Non-pigmented ciliary epithelial cell (primary cell): ENCODE measurements at places on chromosomes 5 and 9.

DNA sequence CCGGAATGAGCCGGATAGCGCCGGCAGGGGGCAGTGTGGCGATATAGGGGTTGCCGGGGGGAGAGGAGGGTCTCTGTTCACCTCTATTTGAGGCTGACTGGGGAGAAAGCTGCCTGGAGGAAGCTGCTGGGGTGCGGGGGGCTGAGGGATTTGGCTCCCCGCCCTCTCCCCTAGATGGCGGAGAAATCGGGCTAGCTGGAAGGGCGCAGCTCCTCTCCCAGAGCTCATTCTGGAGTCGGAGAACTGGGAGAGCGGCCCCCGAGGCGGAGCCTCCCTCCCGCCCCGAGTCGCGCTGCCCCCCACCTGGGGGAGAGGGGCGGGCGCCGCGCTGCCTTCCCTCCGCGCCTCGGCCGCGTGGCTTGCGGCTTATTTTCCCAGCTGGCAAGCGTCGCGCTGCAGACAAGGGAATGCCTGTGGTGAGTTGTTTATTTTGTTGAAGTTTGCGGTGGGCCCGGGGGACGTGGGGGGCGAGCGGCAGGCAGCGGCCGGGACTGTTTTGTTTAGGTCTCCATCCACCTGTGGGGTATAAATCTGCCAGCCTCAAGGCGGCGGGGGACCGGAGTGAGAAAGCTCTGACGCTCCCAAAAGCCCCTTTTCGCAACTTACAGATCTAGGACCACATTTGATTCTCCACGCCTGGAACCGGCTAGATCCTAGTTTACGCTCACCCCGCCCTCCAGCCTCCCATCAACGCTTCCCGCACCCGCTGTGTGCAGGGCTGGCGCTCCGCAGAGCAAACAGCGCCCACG lies 4.1 kb upstream of the RGMB start:
- DNase-seq = no peak

- no peak for DNase-seq
Observed at GRCh38 chr5:1782385-1783215, 17.0 kb downstream of the MRPL36 start.

DNA sequence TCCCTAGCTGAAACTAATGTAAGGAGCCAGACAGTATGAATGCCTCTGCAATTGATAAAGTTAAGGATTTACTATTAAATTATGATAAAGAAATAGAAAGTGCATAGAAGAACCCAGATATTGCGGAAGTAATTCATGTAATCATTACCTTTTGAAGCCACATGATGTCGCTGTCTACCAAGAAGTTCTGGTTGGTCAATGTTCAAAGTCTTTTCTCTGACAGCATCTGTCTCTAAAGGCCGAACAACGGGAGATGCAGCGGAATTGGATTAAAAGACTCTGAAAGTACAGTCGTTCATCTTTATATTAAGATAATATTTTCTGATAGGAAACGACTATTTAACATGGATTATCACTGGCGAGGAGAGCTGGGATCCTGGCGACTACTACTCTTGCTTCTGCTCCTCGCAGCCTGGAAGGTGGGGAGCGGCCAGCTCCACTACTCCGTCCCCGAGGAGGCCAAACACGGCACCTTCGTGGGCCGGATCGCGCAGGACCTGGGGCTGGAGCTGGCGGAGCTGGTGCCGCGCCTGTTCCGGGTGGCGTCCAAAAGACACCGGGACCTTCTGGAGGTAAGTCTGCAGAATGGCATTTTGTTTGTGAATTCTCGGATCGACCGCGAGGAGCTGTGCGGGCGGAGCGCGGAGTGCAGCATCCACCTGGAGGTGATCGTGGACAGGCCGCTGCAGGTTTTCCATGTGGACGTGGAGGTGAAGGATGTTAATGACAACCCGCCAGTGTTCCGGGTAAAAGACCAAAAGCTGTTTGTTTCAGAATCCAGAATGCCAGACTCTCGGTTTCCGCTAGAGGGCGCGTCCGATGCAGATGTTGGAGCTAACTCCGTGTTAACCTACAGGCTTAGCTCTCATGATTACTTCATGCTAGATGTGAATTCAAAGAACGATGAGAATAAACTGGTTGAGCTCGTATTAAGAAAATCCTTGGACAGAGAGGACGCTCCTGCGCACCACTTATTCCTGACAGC lies at the start of gene PCDHA8:
TSS of gene PCDHA8 (plus strand) at position 210 of the 985 bp plus-strand sequence. CDS start at position 345, 135 bp downstream.
- DNase-seq = no peak

- DNase-seq = no peak
Observed at GRCh38 chr5:132222649-132223038, 5.0 kb downstream of the P4HA2 start.

DNA sequence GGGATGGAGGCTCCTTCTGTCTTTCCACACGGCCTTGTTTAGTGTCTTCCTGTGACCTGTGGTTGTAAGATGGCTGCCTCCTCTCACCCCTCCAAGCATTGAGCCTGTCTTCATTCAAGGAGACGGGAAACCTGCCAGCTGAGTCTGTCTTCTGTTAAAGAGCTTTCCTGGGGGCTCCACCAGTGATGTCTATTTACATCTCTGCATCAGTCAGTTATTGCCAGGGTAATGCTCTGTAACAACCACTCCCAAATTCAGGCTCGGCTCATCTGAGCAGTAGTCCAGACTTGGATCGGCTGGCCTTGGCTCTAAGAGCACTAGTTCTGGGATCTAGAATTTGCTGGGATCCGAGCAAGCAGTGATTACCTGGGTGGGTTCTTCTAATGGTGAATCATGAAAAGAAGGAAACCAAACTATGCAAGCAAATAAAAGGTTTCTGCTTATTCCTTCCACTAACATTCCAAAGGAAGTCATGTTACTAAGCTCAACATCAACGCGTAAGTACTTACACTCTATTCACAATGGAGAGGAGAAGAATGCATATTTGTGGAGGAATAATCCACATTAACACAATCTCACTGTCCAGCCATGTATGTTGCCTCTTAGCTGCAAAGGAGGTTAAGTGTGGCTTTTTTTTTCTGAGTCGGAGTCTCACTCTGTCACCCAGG lies 61.7 kb downstream of the GALNT12 start:
- no peak for DNase-seq

DNA sequence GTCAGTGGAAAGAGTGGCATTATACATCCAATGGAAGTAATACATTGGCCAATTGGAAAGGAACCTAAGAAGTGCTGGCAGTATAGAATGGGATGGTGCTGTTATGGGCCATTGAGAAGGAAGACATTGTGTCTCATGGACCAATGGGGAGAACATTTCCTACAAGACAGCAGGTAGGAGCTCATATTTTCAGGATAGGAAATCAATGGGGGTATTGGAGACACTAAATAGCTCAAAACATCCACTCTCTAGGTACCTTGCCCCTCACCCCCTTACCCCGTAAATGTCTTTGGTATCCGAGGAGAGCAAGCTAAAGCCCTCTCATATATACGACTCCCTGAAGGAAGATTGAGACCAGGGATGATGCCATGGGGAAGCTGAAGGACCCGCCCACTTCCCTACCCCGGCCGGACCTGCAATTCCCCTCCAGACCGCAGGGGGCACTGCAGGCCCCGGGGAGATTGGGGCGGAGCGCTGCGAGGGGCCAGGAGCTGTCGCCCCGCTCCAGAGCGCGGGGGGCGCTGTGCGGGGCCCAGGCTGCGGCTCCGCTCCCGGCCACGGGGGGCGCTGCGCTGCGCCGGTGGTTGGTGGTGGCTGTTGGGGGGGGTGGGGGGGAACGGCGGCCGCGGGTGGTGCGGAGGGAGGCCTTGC lies at the start of gene KDM3B:
TSS of gene KDM3B (plus strand) at position 615 of the 651 bp plus-strand sequence. CDS start 111 bp downstream, outside the sequence.
- DNase-seq = no peak
